Activated CD8-positive, alpha-beta T cell treated with anti-CD3 and anti-CD28 coated beads for 36 hours (primary cell): ENCODE measurements at places on chromosomes 2 and 18.

- H3K27me3 ChIP-seq: no peaks in the 10 kb centered on the region
- no peak overlapping the region for H3K27ac ChIP-seq
- H3K4me3 ChIP-seq: no peak overlapping the region
Measured at GRCh38 chr2:102005989-102006885, 14.5 kb downstream of the IL1R2 start.

DNA sequence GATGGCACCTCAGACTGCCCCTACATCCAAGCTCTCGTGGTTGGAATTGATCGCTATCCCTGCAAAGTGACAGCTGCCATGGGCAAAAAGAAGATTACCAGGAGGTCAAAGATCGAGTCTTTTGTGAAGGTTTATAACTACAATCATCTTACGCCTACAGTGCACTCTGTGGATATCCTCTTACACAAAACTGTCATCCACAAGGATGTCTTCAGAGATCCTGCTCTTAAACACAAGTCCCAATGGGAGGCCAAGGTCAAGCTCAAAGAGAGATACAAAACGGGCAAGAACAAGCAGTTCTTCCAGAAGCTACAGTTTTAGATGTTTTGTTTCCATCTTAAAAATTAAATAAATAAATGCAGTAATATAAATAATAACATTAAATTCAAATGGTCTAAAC, 45.4 kb downstream of the INO80D start:
- no peak for DNase-seq
- peaks cover 59% of the 10 kb centered on the region for H3K36me3 ChIP-seq
- peaks cover 17% of the 10 kb centered on the region for H3K4me1 ChIP-seq
- no peak overlapping the region for H3K27ac ChIP-seq
- no peak overlapping the region for H3K4me3 ChIP-seq

DNA sequence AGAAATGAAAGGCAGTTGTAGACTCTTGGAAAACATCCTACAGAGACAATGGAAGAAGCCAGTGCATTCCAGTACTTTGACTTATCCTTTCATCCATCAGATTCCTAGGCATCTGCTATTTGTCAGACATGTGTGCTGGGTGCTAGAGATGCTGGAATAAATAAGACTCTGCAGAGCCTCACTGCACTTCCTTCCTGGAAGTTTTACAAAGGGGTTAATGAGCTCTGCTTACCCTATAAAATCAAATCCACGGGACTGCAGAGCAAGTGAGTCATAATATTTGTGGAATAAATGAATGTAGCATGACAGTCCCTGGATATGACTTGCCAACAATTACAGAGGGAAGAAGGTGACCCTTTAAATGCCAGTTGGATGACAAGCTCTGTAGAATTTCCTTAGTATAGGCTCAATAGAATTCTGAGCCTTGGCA, 52.7 kb upstream of the NPAS2 start:
- no peaks in the 10 kb centered on the region for H3K4me1 ChIP-seq
- no peak overlapping the region for H3K4me3 ChIP-seq
- H3K36me3 ChIP-seq: no peaks in the 10 kb centered on the region
- no peak for DNase-seq

DNA sequence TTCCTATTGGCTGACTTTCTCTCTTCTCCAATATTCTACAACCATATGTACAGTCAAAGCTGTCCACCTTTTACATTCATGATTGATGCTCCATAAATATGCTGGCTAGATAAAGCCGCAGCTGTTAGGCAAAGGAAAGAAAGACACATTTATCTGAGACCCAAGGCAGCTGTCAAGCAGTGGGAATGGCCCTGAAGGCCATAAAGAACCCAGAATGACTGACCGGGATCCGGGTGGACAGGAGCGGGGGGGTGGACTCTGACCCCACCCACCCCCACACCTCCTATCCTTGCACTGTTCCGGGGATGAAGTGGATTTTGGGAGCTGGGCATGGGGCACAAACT, 116.4 kb downstream of the RTP5 start:
- peaks cover 8% of the 10 kb centered on the region for H3K4me1 ChIP-seq
- no peaks in the 10 kb centered on the region for H3K36me3 ChIP-seq
- no peak overlapping the region for H3K4me3 ChIP-seq
- DNase-seq: no peak
- no peak overlapping the region for H3K27ac ChIP-seq

DNA sequence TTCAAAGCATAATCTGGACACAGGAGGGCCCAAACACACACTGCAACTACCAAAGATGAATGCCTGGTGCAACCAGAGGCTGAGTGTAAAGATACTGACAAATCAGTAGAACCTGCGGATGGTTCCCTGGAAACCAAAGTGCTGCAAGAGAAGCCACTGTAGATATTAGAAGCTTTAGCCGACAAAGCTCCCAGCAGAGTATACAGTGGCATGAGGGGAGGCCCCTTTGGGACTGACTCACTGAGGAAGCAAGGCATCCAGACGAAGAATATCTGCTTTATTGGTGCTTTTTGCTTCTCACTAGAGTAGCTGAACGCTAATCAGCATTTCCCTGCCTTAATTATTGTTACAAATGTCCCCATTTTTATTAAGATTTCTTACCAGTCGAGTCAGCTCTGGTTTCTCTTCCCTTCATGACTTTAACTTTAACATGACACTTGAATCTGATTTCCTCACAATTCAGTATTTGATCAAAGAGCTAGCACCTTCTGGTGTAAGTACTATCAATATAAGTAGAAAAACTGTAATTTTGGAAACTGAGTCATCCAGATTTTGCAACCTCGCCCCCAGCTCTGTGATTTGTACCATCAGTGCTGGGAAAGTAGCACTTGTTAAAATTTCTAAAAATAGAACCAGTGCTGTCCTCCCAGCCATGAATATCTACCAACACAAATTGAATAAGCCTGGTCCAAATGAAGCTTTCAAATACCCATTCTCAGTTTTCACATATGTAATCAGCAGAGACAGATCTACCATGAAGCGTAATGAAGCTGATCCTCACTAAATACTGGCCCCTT, 34.2 kb downstream of the FIGN start:
- DNase-seq: no peak
- no peaks in the 10 kb centered on the region for H3K27me3 ChIP-seq
- H3K36me3 ChIP-seq: no peaks in the 10 kb centered on the region
- H3K27ac ChIP-seq: no peak overlapping the region
- no peaks in the 10 kb centered on the region for H3K4me1 ChIP-seq

- no peaks in the 10 kb centered on the region for H3K36me3 ChIP-seq
- no peaks in the 10 kb centered on the region for H3K27me3 ChIP-seq
- no peaks in the 10 kb centered on the region for H3K4me1 ChIP-seq
- H3K4me3 ChIP-seq: no peak overlapping the region
Measured at GRCh38 chr18:78213361-78213994, 766.1 kb upstream of the SALL3 start.

- no peak for DNase-seq
- no peaks in the 10 kb centered on the region for H3K27me3 ChIP-seq
Measured at GRCh38 chr2:19911808-19912509, 10.2 kb upstream of the TTC32 start.

- H3K4me3 ChIP-seq: no peak overlapping the region
- H3K36me3 ChIP-seq: no peaks in the 10 kb centered on the region
- no peaks in the 10 kb centered on the region for H3K27me3 ChIP-seq
- peaks cover 10% of the 10 kb centered on the region for H3K4me1 ChIP-seq
- no peak for DNase-seq
Measured at GRCh38 chr2:148493822-148494563, 150.6 kb upstream of the EPC2 start.

- no peak for DNase-seq
- H3K4me3 ChIP-seq: no peak overlapping the region
- no peaks in the 10 kb centered on the region for H3K36me3 ChIP-seq
- H3K27ac ChIP-seq: no peak overlapping the region
- no peaks in the 10 kb centered on the region for H3K4me1 ChIP-seq
Measured at GRCh38 chr18:76232779-76233178, 262.3 kb downstream of the ZNF516 start.

- DNase-seq: no peak
- no peak overlapping the region for H3K27ac ChIP-seq
- no peak overlapping the region for H3K4me3 ChIP-seq
Measured at GRCh38 chr2:144339048-144339447, 180.9 kb downstream of the ZEB2 start.
